CD4-positive, alpha-beta memory T cell (primary cell): ENCODE measurements at places on chromosomes 4 and X.
A peak's percentile ranks its signal among the peaks of the same experiment; 100 is the strongest.

DNA sequence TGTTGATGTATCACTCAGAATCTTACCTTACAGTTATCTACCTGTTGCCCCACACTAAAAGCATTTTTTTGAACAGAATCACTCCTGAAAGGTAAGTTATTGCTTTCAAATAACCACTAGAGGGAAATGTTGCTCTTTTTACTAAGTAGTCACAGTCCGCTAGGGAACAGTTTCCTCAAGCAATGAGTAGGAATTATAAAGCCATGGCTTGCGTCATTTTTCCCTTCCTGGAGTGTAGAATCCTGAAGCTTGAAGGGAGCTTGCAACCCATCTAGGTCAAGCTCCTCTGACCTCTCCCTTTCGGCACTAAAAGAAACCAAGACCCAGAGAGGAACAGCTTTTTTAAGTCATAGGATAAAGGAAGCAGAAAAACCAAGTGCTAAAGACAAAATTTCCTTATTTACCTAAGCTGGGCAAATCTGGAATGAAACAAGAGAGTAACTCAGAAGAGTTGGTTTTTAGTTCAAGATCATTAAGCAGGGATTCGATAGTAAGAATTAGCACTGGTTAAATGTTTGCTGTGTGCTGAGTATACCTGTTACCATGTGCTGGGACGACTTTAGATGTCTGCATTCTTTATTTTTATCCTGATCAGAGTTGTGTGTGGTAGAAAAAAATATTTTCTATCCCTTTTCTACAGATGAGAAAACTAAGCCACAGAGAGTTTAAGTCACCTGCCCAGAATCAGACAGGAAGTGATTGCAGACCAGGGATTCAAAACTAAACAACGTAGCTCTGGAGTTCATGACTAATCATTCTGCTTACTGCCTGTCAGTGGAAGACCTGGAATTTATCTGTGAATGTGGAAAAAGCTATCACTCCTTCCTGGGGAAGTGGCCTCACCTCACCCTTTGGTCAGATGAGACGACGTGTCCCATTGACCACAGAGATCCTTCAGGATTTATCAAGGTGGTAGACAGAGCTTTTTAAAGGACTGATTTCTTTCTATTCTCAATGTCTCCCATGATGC is 631.5 kb downstream of the RAB28 start:
- no peak for DNase-seq

- peak; percentile 48 for DNase-seq
These were observed 24.4 kb downstream of the UCHL1 start for GRCh38 chr4:41281038-41281634.

DNA sequence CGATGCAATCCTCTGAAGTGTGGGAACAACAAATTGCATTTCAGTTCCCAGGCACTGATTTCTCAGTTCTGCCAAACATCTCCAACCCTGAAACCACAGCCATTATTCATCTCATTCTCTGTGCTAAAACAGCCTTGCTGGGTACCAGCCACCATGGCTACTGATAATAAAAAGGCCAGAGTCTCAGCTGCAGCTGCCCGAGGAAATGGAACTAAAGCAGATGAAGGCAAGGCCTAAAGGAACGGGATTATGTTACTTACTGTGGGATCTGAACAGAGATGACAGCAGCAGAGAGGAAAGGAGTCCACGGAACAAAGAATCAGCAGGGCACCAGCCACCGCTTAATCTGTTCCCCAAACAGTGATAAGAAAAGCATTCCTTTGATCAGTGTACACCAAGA is 155.7 kb downstream of the PAPSS1 start:
- no peak for DNase-seq

DNA sequence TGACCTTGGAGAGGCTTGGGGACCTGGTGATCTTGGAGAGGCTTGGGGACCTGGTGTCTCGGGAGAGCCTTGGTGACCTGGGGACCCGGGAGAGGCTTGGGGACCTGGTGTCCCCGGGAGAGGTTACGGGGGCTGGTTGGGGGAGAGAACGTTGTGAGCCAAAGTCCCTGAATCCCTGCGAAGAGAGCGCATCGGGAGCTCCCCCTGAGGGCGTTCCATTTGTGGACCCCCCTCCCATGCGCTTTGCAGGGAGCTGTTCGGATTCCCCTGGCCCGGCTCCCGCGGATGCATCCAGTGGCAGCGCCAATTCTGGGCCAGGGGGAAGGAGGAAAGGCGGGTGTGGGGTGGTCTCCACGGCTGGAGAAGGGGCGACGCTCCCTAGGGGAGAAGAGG is 13.3 kb downstream of the SHOX start:
- no peak for DNase-seq

- no peak for DNase-seq
These were observed 6.3 kb downstream of the TMEM31 start for GRCh38 chrX:103716962-103717361.

- DNase-seq = no peak
These were observed 21.1 kb downstream of the ANXA5 start for GRCh38 chr4:121675715-121676114.

GRCh38 chr4:162104459-162105124 is 59.2 kb downstream of the FSTL5 start:
- no peak for DNase-seq

DNA sequence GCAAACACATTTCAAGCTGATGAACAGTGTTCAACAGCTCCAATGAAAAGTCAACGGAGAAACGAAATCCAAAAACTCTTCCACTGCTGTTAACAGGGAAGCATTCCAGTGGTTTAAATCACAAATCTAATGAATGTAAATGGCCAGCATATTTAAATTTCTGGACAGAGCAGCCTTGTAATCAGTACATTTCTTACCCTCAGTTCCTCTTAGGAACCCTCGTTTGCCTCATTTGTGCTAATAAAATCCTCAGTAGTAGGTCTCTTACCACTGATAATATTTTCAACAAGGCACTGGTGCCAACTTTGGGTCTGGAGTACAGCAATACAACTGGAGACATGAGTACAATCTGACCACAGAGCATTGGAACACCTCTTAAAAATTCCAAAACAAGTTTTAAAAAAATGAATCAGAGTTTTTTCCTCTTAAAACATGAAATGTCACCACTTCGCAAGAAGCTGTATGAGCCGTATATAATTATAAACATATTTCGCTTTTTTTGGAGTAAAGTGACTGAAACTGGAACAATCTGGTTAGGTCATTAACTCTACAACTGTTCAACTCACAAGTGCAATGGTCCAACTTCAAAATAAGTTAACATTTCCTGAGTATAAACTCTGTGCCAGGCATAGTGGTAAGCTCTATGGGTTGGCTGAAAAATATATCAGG is 211.2 kb downstream of the CPEB2 start:
- DNase-seq = no peak

GRCh38 chr4:7798178-7798995 is 141.3 kb downstream of the AFAP1 start:
- no peak for DNase-seq

GRCh38 chr4:159347813-159348212 is 244.9 kb downstream of the RAPGEF2 start:
- DNase-seq = no peak

DNA sequence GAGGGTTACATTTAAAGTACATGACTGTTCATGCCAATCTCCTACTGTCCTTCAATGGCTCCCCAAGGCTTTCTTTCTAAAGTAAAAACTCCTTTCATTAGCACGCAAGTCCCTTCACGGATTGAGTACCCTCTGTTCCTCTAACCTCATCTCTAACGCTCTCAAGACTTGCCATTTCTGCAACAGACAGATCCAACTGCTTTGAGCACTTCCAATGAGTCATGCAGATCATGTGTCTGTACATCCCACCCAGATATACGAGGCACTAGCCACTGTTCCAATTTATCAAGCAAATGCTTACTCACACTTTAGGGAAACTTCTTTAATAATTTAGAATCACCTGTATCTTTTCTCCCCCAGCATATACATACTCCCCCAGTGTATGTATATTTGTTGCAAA is 332.5 kb upstream of the ZFP42 start:
- DNase-seq = no peak

GRCh38 chrX:24862343-24862742 is 153.4 kb downstream of the ARX start:
- no peak for DNase-seq

DNA sequence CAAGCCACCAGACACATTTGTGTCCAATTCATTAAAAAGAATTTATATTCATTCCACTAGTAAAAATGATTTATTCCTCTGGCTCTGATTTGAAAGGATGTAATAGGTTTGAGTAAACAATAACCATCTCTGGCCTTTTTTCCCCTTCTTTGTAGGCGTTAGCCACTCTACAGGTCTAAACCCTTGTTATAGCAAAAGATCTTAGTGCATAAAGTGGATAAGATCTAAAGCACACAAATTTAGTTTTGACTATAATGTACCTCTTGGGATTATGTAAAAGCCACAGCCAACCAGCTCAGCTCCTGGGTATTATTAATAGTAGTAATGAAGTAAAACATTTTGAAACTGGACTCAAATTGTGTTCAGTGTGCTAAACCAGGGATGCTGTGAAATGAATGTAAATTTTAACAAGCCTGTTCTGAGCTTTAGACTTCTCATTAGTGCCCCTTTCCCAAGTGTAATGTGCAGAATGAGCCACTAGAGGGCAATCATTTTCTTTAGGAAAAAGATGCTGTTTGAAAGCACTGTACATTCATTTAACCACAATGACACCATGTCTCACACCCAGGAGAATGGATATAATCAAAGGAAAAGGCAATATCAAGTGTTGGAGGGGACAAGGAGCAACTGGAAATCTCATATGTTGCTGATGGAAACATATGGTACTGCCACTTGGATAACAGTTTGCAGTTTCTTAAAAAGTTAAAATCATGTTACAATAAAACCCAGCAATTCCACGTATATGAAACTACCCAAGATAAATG is 69.7 kb downstream of the KLHL8 start:
- DNase-seq = peak; percentile 56

GRCh38 chr4:76546759-76547742 is 112.0 kb downstream of the SHROOM3 start:
- DNase-seq = no peak

GRCh38 chr4:147779451-147779850 is 47.6 kb downstream of the ARHGAP10 start:
- no peak for DNase-seq

DNA sequence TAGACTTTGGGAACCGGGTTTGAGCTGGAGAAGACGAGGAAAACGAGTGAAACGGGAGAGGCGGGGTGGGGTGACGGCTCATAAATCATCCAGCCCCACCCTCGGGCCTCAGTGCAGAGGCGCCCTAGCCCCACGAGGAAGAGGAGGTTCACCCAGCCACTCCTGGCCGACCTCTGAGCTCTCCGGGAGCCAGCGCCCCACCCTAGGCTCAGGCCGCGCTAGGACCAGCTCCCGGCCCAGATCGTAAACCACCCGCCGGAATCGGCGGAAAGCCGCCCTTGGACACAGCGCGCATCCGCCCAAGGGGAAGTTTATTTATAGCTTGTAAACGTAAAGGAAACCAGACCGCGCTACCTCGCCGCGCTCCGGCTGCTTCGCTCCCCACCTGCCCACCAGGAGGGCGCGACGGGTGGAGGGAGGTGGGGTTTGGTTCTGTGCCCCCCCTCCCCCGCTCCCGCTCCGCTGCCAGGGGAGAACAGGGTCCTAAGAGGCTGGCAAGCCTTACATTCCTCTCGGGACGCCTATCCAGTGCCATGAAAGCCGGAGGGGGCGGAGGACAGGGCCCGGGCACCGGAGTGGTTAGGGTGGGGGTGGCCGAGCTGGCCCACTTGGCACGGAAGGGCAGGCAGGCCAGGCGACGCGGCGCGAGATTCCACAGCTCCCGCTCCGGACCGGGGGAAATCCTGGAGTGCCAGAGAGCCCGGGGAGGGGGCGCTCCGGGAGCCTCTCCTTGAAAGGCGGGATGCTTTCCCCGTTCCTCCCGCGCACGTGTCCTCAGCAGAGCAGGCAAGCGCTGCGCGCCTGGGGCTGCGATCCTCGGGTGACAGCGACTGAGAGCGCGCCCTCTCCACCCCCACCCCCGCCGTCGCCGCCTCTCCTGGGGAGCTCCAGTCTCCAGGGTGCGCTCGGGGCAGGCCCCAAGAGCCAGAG is 84.2 kb downstream of the BCOR start:
- DNase-seq = peak; percentile 28

GRCh38 chrX:119273420-119274192 is 37.5 kb downstream of the PGRMC1 start:
- peak; percentile 50 for DNase-seq

GRCh38 chr4:13766761-13767540 is 139.4 kb upstream of the BOD1L1 start:
- DNase-seq = no peak

GRCh38 chrX:149467461-149467860 is 37.6 kb downstream of the IDS start:
- no peak for DNase-seq

DNA sequence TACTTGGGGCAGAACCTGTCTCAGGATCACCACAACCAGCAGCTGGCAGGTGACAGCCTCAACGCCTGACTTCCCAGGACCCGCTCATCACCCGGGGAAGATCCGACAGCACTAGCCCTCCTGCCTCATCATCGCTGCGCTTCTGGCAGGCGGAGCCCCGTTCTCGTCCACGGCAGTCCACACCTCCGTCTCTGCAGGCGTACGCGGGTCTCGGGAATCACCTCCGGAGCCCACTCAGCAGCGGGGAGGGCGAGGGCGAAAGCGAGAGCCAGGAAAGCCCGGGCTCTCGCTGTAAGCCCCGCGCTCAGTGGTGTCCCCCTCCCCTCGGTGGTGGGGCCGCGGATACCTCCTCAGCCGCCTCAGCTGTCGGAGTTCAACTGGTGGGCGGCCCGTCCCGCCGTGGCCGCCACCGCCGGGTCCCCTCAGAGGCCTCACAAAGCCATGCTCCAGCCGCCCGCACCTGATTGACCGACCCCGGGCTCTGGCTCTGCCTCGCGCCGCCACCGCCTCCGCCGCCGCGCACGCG is 518 bp upstream of the CNKSR2 start:
- peak; percentile 17 for DNase-seq

DNA sequence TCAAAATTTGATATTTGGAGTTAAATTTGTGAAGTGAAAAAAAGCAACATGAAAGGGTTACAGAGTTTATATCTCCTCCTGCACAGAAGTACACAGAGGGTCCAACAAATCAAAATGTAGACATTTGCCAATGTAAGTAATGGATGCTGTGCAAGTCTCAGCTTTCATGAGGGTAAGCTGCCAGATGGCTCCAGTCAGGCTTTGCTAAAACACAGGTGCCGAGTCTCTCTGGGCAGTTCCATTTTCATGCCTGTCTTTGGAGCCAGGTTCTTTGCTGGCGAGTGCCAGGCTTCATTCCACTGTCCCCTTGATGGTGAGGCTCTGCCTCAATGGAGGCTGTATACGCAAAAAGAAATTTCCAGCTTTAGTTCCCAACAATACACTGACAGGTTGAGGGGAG is 27.9 kb downstream of the SLC4A4 start:
- DNase-seq = no peak

- no peak for DNase-seq
These were observed 33.9 kb upstream of the HPF1 start for GRCh38 chr4:169791527-169792156.

- DNase-seq = no peak
These were observed 43.8 kb upstream of the NKX1-1 start for GRCh38 chr4:1449833-1450741.

- DNase-seq = no peak
These were observed 516.3 kb downstream of the BCOR start for GRCh38 chrX:39581411-39581810.

GRCh38 chrX:2316534-2316933 is 184.2 kb downstream of the DHRSX start:
- no peak for DNase-seq
